ENCODE measurements at places on chromosomes 5 and 9.

DNA sequence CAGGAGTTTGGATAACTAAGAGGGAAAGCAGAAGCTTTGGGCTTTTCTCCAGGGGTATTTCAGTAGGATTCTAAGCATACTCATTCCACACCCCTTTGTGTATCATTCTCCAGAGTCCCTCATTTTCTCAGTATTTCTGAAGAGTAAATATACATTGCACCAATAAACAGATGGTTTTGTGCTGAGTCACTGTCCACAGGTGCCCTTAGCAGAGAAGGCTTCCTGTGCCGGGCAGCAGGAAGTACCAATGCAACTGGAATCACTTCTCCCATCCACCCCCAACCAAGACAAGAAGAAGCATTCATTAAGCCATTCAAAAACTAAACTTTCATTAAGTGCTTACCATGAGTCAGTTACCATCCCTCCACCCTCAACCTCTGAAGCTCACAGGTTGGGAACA lies 3.6 kb upstream of the CCNJL start:
- no peak for DNase-seq

DNA sequence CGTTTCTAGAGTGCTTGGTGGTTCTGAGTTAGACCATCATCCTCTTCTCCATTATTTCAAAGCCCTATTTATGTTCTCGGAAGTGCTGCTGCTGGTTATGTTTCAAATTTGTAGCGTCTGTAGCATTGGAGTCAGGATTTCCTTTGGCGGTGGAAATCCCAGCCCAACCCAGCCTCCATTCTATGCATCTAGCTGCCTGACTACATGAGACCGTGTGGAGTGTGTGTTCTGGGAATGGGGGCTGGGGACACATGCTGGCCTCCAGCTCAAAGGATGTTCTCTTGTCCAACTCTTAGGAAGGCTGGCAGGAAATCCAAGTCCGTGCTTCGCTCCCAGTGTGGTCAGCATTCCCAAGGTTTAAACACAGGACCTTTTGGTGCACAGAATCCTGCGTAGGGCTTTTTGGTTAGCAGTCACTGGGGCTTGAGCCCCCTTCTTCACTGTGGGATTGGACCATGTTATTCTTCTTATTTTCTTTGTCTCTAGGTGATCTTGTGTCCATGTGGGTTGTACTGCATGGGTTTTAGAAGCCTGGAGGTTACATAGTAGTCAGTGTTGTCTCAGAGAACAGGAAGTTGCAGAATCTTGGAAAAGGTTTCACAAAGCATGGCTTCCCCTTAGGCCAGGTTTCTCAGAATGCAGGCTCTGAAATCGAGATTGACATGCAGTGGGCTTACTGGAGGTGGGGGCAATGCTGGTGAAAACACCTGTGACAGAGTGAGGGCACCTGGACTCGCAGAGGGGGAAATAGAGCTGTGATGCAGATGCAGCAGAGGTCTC lies 132.2 kb downstream of the ARHGAP26 start:
- no peak for DNase-seq

DNA sequence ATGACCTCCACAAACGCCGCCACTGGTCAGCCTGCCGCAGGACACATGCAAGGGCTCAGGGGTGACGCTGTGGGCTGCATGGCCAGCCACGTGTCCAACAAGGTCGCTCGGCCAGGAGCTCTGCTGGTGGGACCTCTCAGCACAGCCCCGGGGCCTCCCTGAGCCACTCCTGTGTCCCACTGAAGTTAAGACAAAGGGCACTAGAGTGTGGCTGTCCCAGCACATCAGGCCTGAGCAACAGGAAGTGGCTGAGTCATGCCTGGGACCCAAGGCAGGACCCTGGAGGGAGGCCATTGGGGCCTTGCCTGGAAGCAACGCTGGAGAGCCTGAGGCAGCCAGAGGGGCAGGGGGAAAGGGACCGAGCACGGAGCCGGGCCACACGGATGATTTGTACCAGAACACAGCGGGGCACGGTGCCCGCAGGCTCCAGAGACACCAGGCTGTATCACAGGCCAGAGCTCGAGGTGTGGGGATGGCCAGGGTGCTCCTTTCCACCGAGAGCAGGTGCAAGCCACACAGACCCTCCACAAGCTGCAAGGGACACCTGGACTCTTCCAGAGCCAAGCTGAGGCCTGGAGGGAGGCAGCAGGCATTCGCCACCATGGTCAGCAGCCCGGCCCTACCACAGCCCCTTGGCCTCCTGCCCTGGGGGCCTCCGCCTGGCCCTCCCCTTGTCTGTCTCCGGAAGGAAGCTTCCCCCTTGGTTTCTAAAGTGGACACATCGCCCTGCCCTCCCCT lies 6.5 kb upstream of the TMEM210 start:
- DNase-seq: no peak

GRCh38 chr5:179864686-179865085 lies 6.1 kb upstream of the MRNIP start:
- no peak for DNase-seq

DNA sequence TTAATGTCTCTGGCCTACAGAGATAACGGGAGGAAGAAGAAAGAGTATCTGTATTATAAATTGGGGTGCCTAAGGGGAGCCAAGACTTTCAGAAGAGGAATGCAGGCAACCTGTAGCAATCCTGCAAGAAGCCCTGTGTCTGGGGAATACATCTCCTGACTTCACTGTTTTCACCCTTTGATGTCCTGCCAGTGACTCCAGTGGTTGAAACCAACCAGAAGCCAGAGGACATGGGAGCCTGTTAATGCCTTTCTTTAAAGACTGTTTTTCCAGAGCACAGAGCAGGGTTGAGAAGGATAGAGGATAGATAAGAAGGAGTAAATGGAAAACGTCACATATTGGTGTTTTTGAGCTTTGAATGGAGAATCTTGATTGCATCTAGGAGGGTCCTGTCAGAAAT lies 151.2 kb downstream of the HACD4 start:
- no peak for DNase-seq

- no peak for DNase-seq
These were observed 185.4 kb downstream of the GABBR2 start for GRCh38 chr9:98523231-98523901.

DNA sequence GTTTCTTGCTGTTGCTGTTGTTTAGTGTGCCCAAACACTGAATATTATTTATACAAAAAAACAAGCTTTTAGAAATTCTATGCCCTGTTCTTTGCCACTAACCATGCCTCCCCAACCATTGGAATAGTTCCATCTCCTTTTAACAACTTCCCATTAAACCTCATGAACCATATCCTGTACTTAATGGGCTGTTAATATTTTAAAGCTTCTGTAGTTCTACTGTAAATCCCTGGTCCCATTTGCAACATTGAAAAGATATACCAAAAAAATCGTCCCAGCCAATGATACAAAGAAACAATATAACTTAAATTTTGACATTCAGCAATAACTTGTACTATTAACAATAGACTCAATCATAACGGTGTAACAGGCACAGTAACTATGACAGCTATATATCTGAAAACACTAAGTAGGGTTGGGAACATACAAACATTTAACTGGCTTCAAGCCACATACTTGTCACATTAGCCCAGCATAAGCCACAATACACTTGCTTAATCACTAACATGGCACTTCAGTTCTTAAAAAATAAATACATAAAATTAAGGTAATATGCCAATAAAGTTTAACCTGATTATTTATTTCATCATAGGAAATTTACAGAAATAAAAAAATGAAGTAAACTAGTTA lies 86.1 kb downstream of the ADAMTS6 start:
- DNase-seq: no peak

GRCh38 chr5:144028636-144029035 lies 141.8 kb downstream of the YIPF5 start:
- peak; percentile 60 for DNase-seq

DNA sequence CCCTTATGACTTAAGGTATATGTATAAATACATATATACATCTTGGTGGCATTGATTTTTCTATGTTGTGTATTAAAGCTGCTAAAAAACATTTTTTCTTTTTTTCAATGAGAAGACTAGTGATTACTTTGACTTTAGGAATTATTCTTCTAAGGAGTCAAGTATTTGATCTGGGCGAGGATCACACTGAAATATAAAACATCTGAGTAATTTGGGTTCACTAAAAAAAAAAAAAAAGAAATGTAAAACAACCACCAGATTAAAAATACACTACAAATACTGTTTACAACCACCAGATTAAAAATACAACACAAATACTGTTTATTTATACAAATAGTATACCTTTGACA lies 9.0 kb downstream of the UBAP1 start:
- DNase-seq: no peak

DNA sequence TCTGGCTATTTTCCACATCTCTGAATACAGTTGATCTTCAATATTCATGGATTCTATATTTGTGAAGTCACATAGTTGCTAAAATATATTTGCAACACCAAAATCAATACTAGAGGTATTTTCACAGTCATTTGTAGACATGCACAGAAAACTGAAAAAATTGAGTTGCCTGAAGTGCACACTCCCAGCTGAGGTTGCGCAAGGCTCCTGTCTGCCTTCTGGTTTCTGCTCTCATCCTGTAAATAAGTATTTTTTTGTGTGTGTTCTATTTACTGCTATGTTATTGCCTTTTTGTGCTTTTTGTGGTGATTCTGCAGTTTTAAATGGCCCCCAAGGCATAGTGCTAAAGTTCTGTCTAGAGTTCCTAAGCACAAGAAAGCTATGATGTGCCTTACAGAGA lies 371.1 kb upstream of the GRAMD2B start:
- DNase-seq: no peak

GRCh38 chr5:148458036-148458888 lies 74.5 kb downstream of the FBXO38 start:
- no peak for DNase-seq

GRCh38 chr9:7436754-7437153 lies 362.8 kb downstream of the DMAC1 start:
- DNase-seq: no peak

GRCh38 chr5:96288845-96289185 lies 144.2 kb downstream of the PCSK1 start:
- no peak for DNase-seq

- DNase-seq: no peak
These were observed at the start of gene TRIM41 for GRCh38 chr5:181223058-181223728. TSS of gene TRIM41 (plus strand) at chr5:181223281. CDS start at chr5:181224000, 719 bp downstream.

DNA sequence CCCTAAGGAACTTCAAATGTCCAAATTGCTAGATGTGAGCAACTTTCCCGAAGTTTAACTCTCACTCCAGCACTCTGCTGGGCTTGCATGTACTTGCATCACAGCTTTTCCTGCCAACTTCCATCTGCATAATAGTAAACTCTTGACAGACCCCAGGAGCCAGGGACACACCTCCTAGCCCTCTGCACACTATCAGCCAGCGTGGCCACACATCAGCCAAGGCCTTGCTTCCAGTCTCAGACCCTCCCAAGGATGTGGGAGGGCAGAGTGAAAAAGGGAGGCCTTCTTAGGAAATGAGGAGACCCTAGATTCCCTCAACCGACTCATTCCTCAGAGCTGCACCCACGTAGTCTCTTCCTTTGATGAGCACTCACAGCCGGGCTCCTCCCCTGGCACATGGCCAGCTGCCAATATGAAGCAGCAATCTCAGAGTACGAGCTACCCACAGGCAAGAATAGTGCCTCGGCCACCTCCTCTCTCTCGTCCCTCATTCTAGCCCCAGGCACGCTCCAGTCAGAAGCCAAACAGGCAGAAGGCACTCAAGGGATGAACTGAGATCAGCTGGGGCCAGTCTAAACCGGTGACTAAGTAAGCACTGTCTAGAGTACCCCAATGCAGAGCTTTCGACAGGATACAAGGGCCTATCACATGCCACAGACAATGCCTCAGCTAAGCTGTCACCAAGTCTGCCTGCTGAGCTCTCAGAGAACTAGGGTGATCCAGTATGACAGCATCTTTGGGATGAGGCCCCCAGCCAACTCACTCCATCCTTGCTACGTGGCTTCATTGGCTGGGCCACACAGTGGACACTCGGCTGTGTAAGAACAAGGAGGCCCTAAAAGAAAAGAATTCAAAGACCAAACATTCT lies 2.3 kb downstream of the P4HA2 start:
- DNase-seq: peak; percentile 19

GRCh38 chr5:107476783-107477182 lies 194.0 kb downstream of the EFNA5 start:
- no peak for DNase-seq

GRCh38 chr5:111530298-111530740 lies 18.0 kb upstream of the STARD4 start:
- no peak for DNase-seq

GRCh38 chr9:114038724-114039313 lies 39.3 kb downstream of the AMBP start:
- DNase-seq: no peak

DNA sequence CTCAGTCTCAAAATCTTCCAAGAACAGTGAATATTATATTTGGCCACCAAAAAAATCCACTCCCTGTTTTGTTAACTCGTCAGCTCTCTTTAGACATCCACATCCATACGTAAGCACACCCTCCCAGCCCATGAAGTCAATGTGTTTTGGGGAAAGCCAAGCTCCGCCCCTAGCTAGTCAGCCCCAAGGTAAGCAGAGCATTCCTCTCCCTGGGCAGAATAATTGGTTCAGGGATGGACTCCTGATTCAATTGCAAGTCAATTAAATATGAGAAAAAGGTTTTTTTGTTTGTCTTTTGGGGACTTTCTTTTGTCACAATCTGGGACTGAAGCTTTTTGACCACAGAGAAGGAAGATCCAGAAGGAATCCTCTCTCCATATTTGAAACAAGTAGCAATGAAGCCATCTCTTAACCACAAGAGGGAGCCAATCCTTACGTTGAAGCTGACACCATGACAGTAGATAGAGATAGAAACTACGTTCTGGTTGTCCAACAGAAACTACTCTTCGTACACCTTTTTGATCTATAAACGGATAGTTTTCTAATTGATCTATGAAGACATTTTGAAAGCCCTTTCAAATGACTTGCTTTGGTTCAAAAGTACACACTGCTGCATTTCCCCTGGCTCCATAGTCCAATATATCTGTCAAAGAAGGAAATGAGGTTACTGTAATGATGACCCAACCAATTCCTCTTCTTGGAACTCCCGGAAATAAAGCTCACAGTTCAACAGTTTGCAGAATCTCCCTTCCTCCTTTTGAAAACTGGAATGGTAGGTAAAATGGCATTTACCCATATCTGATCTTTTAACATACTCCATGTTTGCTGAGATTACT lies 166.4 kb downstream of the TLE1 start:
- DNase-seq: no peak

DNA sequence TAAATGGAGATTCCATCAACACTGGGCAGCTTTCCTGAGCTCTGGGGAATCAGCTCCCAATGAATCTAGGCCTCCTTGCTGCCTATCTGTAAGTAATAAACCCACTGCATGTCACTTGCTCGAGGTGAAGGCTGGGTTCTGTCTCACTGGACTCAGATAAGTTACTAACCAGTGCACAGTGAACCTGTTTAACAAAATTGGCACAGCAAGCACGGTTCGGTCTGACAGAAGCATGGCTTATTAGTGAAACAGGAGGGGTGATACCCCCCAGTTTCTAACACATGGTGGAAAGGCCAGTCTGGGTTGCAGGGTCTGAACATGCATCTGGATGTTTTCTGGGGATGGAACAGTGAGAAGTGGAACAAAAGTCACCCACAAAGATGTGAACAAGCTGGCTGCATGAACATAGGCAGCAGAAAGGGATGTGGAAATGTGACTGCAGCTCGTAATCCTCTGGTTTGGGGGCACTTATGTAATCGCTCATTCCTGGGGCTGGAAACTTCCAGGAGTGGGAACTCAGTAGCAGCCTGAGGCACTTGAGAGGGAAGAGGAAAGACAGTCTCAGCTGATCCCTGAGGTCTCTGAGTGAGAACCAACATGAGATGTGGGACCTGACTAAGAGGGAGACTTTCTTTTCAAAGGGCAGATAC lies 37.7 kb downstream of the UGT3A2 start:
- no peak for DNase-seq
